Right hindlimb (tissue), 1 donor: ENCODE measurements at places on chromosomes 5 and 9.

DNA sequence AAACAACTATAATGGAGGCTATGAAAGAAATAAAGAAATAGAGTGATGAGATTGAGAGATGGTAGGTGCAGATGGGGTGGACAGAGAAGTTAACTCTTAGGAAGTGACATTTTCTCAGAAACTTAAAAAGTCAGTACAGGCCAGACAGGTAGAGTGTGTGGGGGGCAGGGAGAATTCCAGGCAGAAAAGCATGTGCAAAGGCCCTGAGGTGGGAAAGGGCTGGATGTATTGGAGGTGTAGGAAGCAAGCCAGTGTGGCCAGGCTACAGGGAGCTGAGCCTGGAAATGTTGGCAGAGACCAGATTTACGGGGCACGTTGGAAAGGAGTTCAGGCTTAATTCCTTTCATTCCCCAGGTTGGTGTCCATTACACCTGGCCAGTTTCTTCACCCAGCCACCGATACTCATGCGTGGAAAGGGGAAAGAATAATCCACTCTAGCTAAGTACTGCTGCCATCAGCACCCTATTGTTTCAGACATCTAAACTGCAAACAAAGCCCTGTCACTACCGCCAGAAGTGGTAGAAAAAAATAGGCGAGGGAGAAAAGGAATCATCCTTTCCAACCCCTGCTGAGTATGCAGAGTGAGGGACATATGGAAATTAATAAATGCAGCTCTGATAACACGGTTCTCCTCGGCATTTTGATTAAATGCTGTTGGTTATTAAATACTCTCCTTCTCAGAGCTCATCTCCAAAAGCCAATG is 116.8 kb upstream of the GPR151 start:
- no peak for DNase-seq

DNA sequence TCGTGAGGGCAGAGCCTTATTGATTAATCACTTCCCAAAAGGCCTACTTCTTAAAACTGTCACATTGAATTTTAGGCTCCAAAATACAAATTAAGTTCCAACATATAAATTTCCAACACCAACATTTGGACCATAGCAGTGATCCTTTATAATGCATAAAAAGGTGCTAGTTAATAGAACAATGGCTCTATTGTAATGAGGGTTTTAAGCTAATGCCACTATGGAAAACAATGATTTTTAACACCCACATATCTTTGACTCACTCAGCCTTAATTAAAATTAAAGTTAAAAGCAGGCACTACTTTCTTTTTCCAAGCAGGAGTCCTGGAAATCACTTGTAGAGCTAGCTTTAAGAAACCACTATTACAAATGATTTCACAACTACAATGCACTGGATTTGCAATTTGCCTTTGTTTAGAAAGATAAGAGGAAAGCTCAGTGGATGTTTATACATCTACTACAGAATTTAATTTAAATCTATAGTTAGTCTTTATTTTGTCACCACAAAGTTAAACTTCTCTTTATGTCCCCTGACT is 41.8 kb downstream of the DPYSL3 start:
- no peak for DNase-seq

DNA sequence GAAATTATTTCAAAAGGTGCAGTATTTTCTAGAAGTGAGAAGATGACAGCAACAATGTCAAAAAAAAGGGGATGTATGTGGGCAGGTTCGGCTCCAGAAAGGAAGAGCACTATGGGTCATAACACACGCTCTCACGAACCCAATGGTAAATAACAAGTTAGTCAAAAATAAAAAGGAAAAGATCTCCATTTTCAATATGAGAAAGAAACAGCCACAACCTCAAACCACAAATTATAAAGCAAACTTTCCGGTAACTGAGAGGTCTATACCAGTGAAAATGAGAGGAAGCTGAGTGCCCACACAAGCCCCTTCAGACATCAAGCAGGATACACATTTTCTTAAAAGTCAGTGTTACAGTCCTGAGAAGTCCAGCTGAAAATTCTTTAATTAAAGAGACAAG is 398.5 kb upstream of the RPS23 start:
- no peak for DNase-seq

DNA sequence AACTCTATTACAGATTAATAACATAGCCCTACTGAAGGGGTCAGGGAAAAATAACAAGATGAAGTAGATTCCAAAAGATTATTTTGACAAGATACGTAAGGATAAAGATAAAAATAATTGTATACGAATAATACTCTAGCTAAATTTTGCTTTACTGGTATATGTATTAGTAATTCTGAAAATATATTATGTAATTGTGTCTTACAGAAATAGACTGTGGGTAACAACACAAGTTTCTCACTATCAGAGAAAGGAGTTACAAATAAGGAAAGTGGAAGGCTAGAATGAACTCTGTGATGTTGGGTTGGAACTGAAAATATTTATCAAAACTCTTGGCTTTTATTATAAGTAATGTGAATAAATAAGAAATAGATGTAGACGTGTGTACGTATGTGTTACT is 26.6 kb upstream of the TUSC1 start:
- no peak for DNase-seq
